ENCODE measurements at places on chromosomes 5 and 9. TPM values are rescaled to one million over a fixed set of nuclear protein-coding genes. Genes with fewer than 3 reads are reported as not detected.
A peak's percentile ranks its signal among the peaks of the same experiment; 100 is the strongest.

DNA sequence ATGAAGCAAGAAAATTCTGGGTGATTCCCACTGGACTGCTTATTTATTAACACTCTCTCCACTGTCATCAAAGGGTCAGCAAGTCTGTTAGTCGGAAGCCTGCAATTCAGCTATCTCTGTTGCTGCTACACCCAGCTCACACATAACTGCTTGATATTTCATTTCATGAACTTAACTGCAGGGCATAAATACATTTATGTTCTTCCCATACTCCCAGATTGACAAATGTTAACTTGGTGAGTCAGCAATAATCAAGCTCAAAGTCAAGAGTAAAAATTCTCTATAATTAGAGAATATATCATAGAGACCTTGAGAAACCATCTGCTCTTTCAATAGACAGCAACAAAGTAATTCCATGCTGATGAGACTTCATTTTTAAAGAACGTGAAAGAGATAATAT is 198.8 kb downstream of the ADAMTS12 start:
- H3K27ac ChIP-seq, result no peak overlapping the region
- no peak for DNase-seq
- H3K4me1 ChIP-seq, result no peaks in the 10 kb centered on the region
- no peak overlapping the region for H3K4me3 ChIP-seq
- H3K36me3 ChIP-seq, result no peaks in the 10 kb centered on the region

DNA sequence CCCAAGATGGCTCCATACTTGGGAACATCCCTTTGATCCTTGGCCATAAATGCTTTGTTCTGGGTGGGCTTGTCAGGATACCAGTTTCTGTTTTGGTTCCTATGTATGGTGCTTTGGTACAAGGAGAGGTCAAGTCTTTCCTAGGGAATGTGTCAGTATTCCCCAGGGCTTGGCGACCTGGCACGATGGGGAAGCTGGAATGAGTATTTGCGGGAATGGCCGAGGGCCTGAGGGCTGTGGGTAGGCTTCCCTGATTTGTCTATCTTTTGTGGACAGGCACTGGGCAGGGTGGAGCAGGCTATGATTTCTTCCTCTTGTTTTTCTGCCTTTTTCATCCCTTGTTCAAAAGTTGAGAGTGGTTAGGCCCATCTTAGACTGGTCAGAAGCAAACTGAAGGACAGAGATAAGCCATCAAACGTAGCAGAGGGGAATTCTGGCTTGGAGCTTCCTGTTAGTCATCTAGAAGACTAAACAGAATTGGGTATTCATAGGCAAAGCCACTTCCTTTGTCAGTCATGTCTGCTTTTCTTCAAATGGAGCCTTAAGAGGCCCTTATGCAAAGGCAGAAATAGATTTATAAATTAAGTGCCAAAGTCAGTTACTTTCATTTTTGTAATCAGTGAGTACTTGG is 13.7 kb downstream of the DOCK2 start:
- H3K27ac ChIP-seq, result no peak overlapping the region
- no peak for DNase-seq
- no peak overlapping the region for H3K4me3 ChIP-seq
- no peaks in the 10 kb centered on the region for H3K36me3 ChIP-seq
- H3K27me3 ChIP-seq, result 0 out of 2 replicates have a peak, but pooled peaks cover 4% of the 10 kb centered on the region

Gene CAMK2A
- total RNA-seq, result 0.42 TPM

DNA sequence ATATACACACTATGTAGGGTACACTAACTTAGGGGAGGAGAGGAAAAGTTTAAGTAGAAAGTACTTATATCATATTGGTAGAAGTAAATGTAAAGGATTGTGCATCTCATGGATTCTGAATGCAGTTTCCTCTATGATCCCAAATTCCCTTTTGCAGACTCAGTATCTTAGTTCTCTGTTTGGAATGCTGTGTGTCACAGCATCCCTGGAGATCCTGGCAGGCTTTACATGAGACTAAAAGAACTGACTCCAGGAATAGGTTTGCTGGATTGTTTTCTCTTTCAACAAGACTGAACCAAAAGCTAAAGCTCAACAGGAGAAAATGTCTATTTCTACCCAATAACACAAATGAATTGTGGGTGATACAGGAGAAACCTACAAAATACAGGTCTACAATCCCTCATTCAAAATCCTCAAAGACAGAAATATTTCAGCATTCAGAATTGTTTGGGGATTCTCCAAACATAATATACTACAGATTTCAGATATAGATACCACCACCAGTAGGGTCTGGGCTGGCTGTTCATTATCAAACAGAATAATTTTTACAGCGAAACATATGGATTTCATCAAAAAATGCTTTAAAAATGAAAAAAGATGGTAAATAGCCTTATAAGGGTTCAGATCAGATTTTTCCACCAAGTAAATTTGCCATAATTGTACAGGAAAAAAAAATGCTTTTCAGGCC is 324.7 kb upstream of the GRAMD2B start:
- H3K27ac ChIP-seq, result no peak overlapping the region
- no peak overlapping the region for H3K4me3 ChIP-seq
- H3K27me3 ChIP-seq, result no peaks in the 10 kb centered on the region

GRCh38 chr5:32254881-32255539 is 57.7 kb downstream of the MTMR12 start:
- no peak overlapping the region for H3K4me3 ChIP-seq
- H3K27ac ChIP-seq, result no peak overlapping the region
- 0 out of 2 replicates have a peak, but pooled peaks cover 4% of the 10 kb centered on the region for H3K4me1 ChIP-seq
- no peaks in the 10 kb centered on the region for H3K27me3 ChIP-seq

GRCh38 chr9:121185774-121186403 is 15.8 kb downstream of the RAB14 start:
- peaks cover 61% of the 10 kb centered on the region for H3K36me3 ChIP-seq
- H3K4me3 ChIP-seq, result no peak overlapping the region
- H3K27ac ChIP-seq, result no peak overlapping the region
- no peaks in the 10 kb centered on the region for H3K27me3 ChIP-seq

GRCh38 chr5:154211641-154212390 is 21.3 kb downstream of the GALNT10 start:
- peaks cover 5% of the 10 kb centered on the region for H3K36me3 ChIP-seq
- H3K27me3 ChIP-seq, result no peaks in the 10 kb centered on the region
- no peaks in the 10 kb centered on the region for H3K4me1 ChIP-seq
- no peak overlapping the region for H3K4me3 ChIP-seq
- H3K27ac ChIP-seq, result no peak overlapping the region
- no peak for DNase-seq

DNA sequence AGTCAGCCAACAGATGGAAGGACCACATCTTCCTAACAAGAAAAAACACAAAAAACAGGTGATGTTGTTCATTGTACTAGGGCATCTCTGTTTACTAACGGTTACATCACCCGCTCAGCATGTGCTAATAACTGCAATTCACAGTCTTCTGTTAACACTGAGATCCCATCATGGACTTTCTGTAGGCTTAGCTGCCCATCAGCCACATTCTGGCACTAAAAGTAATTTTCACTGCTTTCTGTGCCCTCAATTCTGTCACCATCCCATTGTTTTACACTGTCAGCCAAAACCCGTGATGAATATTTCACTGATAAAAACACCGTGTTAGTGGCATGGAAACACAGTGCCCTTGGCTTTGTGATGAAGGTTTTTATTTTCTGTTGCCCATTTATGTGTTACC is 64.6 kb downstream of the CAST start:
- no peak for DNase-seq
- no peak overlapping the region for H3K27ac ChIP-seq

- H3K4me1 ChIP-seq, result peaks cover 5% of the 10 kb centered on the region
- H3K36me3 ChIP-seq, result no peaks in the 10 kb centered on the region
- H3K27me3 ChIP-seq, result no peaks in the 10 kb centered on the region
Measured at GRCh38 chr9:17613758-17614157, 34.9 kb downstream of the SH3GL2 start.

- DNase-seq, result peak; percentile 66
- H3K36me3 ChIP-seq, result no peaks in the 10 kb centered on the region
- peak overlapping the region; percentile 56 for H3K4me3 ChIP-seq
- H3K27ac ChIP-seq, result no peak overlapping the region
- H3K4me1 ChIP-seq, result peaks cover 11% of the 10 kb centered on the region
- H3K27me3 ChIP-seq, result no peaks in the 10 kb centered on the region
Measured at GRCh38 chr5:68287976-68288706, 72.6 kb downstream of the PIK3R1 start.

Data from SJCRH30 (cell line).